ENCODE measurements at places on chromosomes 16 and 17.

- DNase-seq, result no peak
Measured at GRCh38 chr17:57481910-57482391, 225.6 kb downstream of the MSI2 start.

DNA sequence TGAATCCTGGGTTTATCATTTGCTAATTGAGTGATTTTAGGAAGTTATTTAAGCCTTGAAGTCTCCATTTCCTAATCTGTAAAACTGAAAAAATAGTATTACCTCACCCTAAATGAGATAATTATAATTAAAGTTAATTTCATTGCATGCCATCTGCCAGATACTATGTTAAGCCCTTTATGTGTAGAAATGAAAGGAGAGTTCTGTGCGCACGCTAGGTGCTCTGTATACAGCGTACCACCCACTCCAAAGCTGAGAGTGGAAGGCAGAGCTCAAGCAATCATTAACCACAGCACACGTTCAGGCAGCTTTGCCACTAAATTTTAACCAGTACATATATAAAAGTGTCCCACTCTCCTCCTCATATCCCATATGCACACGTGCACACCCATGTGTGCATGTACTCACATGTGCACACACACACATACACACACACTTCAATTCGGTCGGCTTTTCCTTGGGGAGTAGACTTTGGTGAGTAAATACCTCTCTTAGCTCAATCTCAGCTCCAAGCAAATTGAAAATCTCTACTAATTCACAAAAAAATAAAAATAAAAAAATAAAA lies 204.8 kb downstream of the GRIN2A start:
- DNase-seq, result no peak

DNA sequence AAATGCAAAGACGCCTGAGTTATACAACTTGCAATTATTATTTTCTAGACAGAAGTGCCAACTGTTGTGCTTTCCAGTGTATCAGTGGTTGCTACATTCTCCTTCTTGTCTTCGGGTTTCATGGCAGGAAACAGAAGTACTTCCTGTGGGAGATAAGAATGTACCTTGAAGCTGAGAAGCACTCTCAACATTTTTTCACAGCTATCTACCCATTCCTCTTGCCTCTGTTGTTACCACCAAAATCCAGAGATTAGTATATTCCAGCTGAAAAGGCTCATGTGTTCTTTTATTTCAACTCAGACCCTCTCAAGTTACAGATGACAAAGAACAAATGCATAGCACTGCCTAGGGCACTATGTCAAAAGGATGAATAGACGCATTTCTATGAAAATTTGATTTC lies 4.8 kb upstream of the ADAT1 start:
- DNase-seq, result no peak

GRCh38 chr17:71869841-71870545 lies 250.8 kb upstream of the SOX9 start:
- DNase-seq, result no peak

DNA sequence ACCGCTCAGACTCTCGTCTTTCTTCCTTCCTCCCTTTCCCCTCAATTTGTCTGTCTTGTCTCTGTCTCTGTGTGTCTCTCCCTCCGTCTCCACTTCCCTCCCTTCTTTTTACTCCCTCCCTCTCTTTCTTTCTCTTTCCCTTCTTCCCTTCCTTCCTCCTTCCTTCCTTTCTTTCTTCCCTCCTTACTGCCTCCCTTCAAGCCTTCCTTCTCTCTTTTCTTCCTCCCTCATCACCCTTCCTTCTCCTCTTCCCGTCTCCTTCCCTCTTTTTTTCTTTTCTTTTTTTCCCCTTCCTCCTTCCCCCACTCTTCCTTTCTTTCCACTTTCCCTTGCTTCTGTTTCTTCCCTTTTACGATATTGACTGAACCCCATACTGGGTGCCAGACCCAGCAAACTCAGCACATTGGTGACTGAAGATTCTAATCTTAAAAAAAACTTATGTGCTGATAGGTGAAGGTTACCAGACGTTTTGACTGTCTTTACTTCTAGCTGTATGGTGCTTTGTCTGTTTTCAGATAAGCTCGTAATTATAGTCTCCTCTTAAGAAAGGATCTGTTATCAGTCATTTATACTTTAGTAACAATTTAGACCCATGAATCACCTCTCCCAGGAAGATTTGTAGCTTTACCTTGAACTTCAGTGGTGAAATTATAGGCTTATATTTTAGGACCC lies 481 bp upstream of the BRD7 start:
- DNase-seq, result no peak

DNA sequence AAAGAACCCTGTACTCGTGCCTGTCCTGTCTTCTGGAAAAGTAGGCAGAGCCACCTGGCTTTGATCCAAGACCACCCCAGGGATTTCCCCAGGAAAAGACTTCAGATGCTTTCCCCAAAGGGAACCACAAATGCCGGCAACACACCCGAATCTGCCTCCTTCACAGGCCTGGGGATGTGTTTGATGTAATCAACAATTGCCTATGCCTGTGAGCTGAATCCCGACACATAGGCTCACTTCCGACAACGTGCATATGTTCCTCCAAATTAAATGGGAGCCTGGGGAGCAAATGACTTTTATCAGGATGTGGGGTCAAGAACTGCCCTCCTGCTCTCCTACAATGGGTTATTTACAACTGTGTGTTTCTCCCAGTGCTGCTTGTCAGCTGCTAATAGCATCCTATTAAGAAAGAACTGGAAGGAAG lies 535.2 kb upstream of the CDH11 start:
- no peak for DNase-seq

- DNase-seq, result no peak
Measured at GRCh38 chr17:76248013-76248782, 7.9 kb upstream of the RNF157 start.

DNA sequence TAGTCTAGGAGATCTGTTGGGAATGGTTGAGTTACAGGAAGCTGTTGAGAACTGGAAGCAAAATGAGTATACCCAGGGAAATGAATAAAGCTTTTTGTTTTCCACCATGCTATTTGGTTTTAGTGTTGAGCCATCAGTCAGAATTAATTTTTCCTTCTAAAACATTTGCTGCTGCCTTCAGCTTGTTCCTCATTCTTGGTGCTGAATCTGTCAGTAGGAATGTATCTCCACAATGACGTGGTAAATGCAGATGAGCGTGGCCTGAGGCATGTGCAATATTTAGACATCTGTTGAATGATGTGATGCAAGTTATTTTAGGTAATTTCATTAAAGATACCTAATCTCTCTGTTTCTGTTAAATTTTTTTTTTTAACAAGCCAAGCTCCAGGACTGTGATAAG lies 10.9 kb downstream of the HAPSTR1 start:
- no peak for DNase-seq

- no peak for DNase-seq
Measured at GRCh38 chr16:4337540-4338088, 13.5 kb downstream of the PAM16 start.

DNA sequence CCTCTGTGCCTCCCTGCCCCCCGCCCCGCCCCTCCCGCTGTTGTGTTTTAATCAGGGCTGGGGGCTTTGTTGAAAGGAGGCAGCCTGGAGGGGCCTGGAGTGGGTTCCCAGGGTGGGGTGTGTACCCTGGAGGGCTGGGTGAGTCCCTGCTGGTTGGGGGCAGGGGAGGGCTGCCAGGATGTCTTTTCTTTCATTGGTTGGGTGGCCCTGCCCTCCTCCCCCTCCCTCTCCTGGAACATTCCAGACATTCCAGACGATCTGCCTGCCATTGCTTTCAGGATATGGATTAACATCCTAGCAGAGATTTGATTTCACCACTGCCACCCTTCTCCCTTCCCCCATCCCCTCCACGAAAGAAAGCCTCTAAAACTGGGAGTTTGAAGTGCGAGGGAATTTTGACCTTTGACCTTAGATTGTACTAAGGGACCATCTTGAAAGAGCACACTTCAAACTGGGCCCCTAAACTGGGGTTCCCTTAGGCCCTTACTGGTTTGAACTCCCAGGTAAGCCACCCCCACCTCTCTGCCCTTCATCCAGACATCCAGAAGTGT lies 25.3 kb downstream of the IGF2BP1 start:
- no peak for DNase-seq
